Stimulated activated memory B cell treated with anti-CD40 and anti-IgM and Interleukin-4, amounts not matched to agents 10 μg/mL and 1 μg/mL and 100 μg/mL, for 72 hours (primary cell): ENCODE measurements at places on chromosomes 16 and 17.

- H3K4me1 ChIP-seq: peaks cover 74% of the 10 kb centered on the region
- peak overlapping the region; percentile 98 for H3K27ac ChIP-seq
- no peaks in the 10 kb centered on the region for H3K36me3 ChIP-seq
- ATAC-seq: peak; percentile 84
- peaks cover 8% of the 10 kb centered on the region for H3K27me3 ChIP-seq
These were observed 9.9 kb downstream of the CYGB start for GRCh38 chr17:76527430-76528111.

GRCh38 chr16:53085369-53085843 lies 30.6 kb downstream of the CHD9 start:
- no peaks in the 10 kb centered on the region for H3K27me3 ChIP-seq
- no peak for ATAC-seq
- H3K36me3 ChIP-seq: peaks cover 19% of the 10 kb centered on the region
- peak overlapping the region; percentile 66 for H3K27ac ChIP-seq
- H3K4me1 ChIP-seq: peaks cover 56% of the 10 kb centered on the region
- H3K4me3 ChIP-seq: no peak overlapping the region

DNA sequence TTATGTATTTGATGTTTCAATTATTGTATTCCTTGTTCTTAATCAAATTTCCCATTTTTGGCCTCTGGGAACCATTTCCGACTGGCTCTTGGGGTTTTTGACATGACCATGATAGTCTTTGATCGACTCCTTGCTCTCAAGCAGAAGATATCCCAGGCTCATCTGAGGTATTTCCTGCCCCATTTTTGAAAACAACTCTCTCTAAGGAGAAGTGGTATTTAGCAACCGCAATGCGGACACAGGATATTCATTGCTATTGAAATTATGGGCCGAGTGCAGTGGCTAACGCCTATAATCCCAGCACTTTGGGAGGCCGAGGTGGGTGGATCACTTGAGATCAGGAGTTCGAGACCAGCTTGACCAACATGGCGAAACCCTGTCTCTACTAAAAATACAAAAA lies 5.5 kb downstream of the TANGO6 start:
- no peak for ATAC-seq
- H3K4me1 ChIP-seq: peaks cover 34% of the 10 kb centered on the region
- H3K36me3 ChIP-seq: peaks cover 5% of the 10 kb centered on the region
- no peak overlapping the region for H3K4me3 ChIP-seq
- no peaks in the 10 kb centered on the region for H3K27me3 ChIP-seq

DNA sequence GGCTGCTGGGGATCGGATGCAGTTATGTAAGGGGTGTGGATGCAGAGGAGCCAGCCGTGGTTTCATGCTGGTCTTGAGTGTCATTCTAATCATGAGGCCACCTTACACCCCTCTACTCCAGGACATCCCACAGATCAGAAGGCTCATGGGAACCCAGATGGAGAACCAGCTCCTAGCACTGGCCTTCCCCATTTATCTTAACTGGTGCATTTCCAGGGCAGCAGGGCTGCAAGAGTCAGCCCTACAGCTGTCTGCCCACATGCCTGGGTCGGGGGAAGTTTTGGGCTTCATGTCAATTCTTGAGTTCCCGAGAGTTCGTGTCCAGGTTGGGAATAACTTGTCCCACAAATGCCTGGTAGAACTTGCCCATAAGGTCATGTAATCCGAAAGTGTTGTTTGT lies 29.1 kb downstream of the RPTOR start:
- no peak overlapping the region for H3K4me3 ChIP-seq
- H3K27me3 ChIP-seq: no peaks in the 10 kb centered on the region
- no peak overlapping the region for H3K27ac ChIP-seq
- peaks cover 25% of the 10 kb centered on the region for H3K4me1 ChIP-seq
- no peak for ATAC-seq

- H3K4me3 ChIP-seq: no peak overlapping the region
- ATAC-seq: no peak
- no peaks in the 10 kb centered on the region for H3K36me3 ChIP-seq
- H3K27ac ChIP-seq: no peak overlapping the region
- H3K27me3 ChIP-seq: no peaks in the 10 kb centered on the region
These were observed 124.7 kb upstream of the GNAO1 start for GRCh38 chr16:56066617-56067016.

DNA sequence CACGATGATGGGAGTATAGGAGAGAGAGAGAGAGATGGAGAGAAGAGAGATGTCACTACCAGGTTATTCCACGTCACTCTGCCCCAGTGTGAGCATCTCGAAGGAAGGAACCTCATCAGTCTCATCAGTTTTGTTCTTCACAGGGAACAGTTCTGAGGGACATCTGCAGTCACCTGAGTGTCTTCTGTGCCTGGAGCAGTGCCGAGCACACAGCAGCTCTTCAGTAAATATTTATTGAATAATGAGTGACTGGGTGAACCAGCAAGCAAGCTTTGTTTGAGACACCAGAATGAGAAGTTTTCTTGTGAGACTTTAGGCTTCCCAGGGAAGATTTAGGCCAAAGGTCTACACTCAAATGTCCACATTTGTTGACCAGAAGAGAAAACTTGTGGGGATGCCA lies 142.4 kb upstream of the IRX3 start:
- no peaks in the 10 kb centered on the region for H3K27me3 ChIP-seq
- no peak for ATAC-seq
- H3K36me3 ChIP-seq: no peaks in the 10 kb centered on the region
- H3K4me1 ChIP-seq: no peaks in the 10 kb centered on the region

- H3K4me3 ChIP-seq: no peak overlapping the region
- no peaks in the 10 kb centered on the region for H3K36me3 ChIP-seq
- no peaks in the 10 kb centered on the region for H3K27me3 ChIP-seq
- ATAC-seq: no peak
- H3K4me1 ChIP-seq: no peaks in the 10 kb centered on the region
- H3K27ac ChIP-seq: no peak overlapping the region
These were observed 1039.2 kb upstream of the GOT2 start for GRCh38 chr16:59773330-59773729.

DNA sequence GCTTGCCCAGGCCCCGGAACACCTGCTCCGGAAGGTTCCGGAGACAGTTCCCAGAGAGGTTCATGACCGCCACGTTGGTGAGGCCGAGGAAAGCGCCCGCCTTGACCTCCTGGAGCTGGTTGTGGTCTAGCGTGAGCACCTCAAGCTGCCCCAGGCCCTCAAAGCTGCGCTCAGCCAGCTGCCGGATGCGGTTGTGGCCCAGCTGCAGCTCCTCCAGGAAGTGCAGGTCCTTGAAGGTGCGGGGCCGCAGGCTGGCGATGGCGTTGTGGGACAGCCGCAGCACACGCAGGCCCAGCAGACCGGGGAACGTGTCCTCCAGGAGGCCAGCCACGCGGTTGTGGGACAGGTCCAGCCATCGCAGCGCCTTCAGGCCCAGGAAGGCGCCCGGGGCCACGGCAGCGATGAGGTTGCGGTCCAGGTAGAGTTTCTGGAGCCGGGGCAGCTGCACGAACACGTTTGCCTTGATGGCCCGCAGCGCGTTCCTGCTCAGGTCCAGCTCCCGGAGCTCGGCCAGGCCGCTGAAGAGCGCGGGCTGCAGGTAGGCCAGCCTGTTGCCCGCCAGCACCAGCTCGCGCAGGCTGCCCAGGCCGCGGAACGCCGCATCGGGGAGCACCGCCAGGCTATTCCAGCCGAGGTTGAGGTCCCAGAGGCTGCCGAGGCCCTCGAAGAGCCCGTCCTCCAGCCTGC lies 2.1 kb downstream of the IGFALS start:
- peaks cover 9% of the 10 kb centered on the region for H3K36me3 ChIP-seq
- no peaks in the 10 kb centered on the region for H3K27me3 ChIP-seq
- no peak overlapping the region for H3K4me3 ChIP-seq

GRCh38 chr17:44775838-44776621 lies 17.2 kb downstream of the ADAM11 start:
- peaks cover 52% of the 10 kb centered on the region for H3K27me3 ChIP-seq
- H3K4me1 ChIP-seq: peaks cover 27% of the 10 kb centered on the region
- peak overlapping the region; percentile 80 for H3K4me3 ChIP-seq

- H3K27ac ChIP-seq: no peak overlapping the region
- peaks cover 11% of the 10 kb centered on the region for H3K27me3 ChIP-seq
- no peaks in the 10 kb centered on the region for H3K36me3 ChIP-seq
- H3K4me1 ChIP-seq: no peaks in the 10 kb centered on the region
These were observed 26.9 kb upstream of the XYLT1 start for GRCh38 chr16:17497648-17498047.

DNA sequence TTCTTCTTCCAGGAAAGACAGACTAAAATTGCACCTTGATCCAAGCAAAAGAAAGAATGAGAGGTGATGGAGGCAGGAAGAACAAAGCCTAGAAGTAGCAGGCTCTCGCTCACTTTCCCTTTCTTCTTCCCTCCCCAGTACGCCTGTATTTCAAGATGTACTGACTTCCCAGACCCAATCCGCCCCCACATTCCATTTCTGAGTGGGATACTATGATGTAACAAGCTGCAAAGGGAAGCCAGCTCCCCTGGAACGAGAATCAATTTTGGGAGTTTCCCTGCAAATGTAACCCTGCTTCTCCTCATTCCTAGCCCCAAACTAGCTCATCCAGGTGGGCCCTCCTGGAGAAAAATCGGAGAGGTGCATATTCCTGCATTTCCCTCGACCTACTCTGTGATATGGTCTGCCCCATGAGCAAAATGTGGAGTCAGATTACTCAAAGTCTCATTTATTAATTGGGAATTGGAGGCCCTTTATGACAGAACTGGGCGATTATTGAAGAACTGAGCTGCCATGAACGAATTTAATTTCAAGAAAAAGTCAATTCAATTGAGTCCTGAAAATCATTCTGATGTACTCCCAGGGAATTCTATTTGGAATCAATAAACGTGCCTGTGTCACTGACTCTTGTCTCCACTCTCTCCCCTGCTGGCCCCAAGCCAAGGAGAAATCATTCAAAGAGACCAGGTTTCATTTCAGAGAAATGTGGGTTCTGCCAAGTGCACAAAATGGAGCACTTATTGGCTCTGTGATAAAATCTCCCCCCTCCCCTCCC lies 398.9 kb downstream of the SHISA9 start:
- peaks cover 9% of the 10 kb centered on the region for H3K27me3 ChIP-seq
- no peak for ATAC-seq
- no peaks in the 10 kb centered on the region for H3K36me3 ChIP-seq
- no peak overlapping the region for H3K27ac ChIP-seq
- H3K4me1 ChIP-seq: no peaks in the 10 kb centered on the region
- H3K4me3 ChIP-seq: no peak overlapping the region

DNA sequence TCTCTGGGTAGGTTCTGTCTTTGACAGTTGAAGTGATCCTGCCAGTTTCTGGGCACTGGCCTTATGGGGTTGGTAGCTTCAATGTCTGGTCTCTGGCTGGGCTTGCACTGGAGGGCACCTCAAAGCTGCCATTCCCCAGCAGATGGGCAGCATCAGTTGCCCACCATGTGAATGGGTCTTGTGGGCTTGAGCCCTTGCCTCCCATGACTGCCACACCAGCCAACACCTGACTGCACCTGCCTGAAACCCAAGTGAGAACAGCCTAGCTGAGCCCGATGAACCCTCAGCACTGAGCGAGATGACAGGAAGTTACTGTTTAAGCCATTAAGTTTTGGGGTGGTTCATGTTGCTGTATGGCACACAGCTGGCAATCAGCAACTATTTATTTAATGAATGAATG lies 69.1 kb upstream of the AXIN2 start:
- H3K36me3 ChIP-seq: no peaks in the 10 kb centered on the region
- no peak overlapping the region for H3K27ac ChIP-seq
- no peak overlapping the region for H3K4me3 ChIP-seq

- no peak for ATAC-seq
- H3K36me3 ChIP-seq: no peaks in the 10 kb centered on the region
- peaks cover 20% of the 10 kb centered on the region for H3K4me1 ChIP-seq
- H3K4me3 ChIP-seq: no peak overlapping the region
- no peak overlapping the region for H3K27ac ChIP-seq
These were observed 3.6 kb downstream of the RNF43 start for GRCh38 chr17:58413684-58414083.

- no peak overlapping the region for H3K4me3 ChIP-seq
- H3K27ac ChIP-seq: no peak overlapping the region
- ATAC-seq: no peak
- peaks cover 82% of the 10 kb centered on the region for H3K27me3 ChIP-seq
- peaks cover 12% of the 10 kb centered on the region for H3K4me1 ChIP-seq
- H3K36me3 ChIP-seq: no peaks in the 10 kb centered on the region
These were observed 42.9 kb downstream of the BAHCC1 start for GRCh38 chr17:81438007-81438659.

- no peaks in the 10 kb centered on the region for H3K4me1 ChIP-seq
- no peak for ATAC-seq
- no peak overlapping the region for H3K4me3 ChIP-seq
- no peak overlapping the region for H3K27ac ChIP-seq
These were observed 15.7 kb downstream of the ETV4 start for GRCh38 chr17:43530288-43531081.
